ENCODE measurements at places on chromosomes 16 and 17.

- DNase-seq, result no peak
Observed at GRCh38 chr16:71360378-71360777, 1.9 kb downstream of the CALB2 start.

- DNase-seq, result no peak
Observed at GRCh38 chr17:57636274-57636673, 108.8 kb downstream of the CCDC182 start.

- DNase-seq, result no peak
Observed at GRCh38 chr17:57670769-57671569, 74.1 kb downstream of the CCDC182 start.

DNA sequence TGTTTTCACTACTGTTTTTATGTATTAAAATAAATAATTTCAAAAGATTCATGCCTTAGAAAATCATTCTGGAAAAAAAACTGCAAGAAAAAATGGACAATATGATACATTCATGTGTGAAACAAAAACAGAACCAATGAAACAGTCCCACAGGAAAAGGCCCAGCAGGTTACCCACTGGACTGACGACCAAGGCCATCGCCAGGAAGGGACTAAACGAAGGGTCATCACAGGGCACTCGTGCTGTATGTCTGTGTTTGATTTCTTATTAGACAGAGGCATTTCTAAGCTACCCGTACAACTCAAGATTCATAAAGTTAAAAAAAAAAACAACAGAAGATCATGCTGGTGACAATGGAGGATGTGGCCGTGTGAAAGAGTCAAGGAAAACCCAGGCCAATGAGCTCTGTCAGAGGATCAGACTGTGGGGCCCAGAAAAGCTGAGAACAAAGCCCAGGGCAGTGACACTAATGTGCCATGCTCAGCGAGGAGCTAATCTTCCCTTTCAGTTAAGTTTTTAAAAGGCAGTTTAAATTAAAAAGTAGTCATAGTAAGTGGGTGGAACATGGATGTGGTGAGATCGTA lies 31.8 kb downstream of the NSMCE1 start:
- DNase-seq, result no peak

GRCh38 chr17:45361451-45361850 lies 44.6 kb upstream of the MAP3K14 start:
- DNase-seq, result no peak

GRCh38 chr17:30226878-30227277 lies 8.6 kb downstream of the SLC6A4 start:
- DNase-seq, result no peak

All from CD8-positive, alpha-beta memory T cell (primary cell).